ENCODE measurements at places on chromosomes 4 and X.

- peak within 1 kb of the TSS; percentile 92 for H3K27ac ChIP-seq
- DNase-seq = peak; percentile 33
- H3K36me3 ChIP-seq = peaks cover 11% of the 10 kb centered on the region
- no peaks in the 10 kb centered on the region for H3K27me3 ChIP-seq
- peaks cover 22% of the 10 kb centered on the region for H3K4me1 ChIP-seq
Observed at GRCh38 chr4:48906206-48907173, at the start of gene OCIAD2. OCIAD2 (minus strand) TSS chr4:48906774; CDS start chr4:48904549, 2,225 bp downstream.

DNA sequence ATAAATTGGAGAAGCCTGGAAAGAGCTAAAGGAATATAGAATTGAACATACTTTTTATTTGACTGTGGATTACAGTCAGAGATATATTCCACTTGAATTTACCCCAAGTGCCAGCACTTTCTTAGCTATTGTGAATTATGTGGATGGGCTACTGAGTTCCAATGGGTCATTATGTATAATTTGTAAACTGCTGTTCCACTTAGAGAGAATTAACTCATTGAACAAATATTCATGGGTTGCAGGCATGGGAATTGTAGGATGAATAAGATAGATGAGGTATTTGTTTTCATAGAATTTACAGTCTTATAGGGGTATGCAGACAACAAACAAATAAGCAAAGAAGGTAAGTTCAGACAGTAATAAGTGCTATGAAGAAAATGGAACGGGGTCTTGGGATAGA, 195.7 kb downstream of the SHROOM3 start:
- H3K4me3 ChIP-seq = no peak overlapping the region
- peaks cover 28% of the 10 kb centered on the region for H3K36me3 ChIP-seq
- H3K4me1 ChIP-seq = peaks cover 12% of the 10 kb centered on the region
- no peak for DNase-seq
- peak overlapping the region; percentile 52 for H3K27ac ChIP-seq
- no peaks in the 10 kb centered on the region for H3K27me3 ChIP-seq

DNA sequence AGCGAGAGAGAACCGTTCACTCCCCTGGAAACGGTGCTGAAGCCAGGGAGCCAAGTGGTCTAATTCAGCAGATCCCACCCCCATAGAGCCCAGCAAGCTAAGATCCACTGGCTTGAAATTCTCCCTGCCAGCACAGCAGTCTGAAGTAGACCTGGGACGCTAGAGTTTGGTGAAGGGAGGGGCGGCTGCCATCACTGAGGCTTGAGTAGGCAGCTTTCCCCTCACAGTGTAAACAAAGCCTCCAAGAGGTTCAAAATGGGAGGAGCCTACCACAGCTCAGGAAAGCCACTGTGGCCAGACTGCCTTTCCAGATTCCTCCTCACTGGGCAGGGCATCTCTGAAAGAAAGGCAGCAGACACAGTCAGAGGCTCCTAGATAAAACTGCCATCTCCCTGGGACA, 37.8 kb upstream of the CDS1 start:
- no peak overlapping the region for H3K27ac ChIP-seq
- no peaks in the 10 kb centered on the region for H3K4me1 ChIP-seq
- H3K4me3 ChIP-seq = no peak overlapping the region
- no peaks in the 10 kb centered on the region for H3K27me3 ChIP-seq
- H3K36me3 ChIP-seq = no peaks in the 10 kb centered on the region
- no peak for DNase-seq

DNA sequence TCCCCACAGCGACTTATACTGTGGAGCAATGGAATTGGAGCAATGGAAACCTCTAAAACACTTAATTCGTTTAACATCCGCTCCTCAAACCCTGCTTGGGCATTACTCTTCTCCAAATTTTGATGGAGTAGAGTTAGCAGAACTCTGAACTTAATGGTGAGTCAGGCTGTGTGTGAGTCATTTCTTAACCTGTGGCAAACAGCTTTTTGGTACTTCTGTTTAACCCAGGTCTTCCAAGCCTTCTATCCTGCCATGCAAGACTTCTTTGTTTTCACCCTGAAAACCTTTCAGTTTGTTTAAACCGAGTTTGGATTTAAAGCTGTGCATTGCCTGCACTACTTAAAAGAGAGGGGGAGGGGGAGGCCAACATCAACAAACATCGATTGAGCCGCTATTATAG, 3.6 kb upstream of the AMOT start:
- H3K27ac ChIP-seq = peak overlapping the region; percentile 78
- peaks cover 77% of the 10 kb centered on the region for H3K4me1 ChIP-seq
- H3K27me3 ChIP-seq = no peaks in the 10 kb centered on the region

GRCh38 chrX:3166670-3167455, 125.6 kb downstream of the ARSF start:
- H3K4me1 ChIP-seq = peaks cover 12% of the 10 kb centered on the region
- H3K27me3 ChIP-seq = no peaks in the 10 kb centered on the region
- H3K27ac ChIP-seq = no peak overlapping the region
- peaks cover 2% of the 10 kb centered on the region for H3K36me3 ChIP-seq
- no peak for DNase-seq

DNA sequence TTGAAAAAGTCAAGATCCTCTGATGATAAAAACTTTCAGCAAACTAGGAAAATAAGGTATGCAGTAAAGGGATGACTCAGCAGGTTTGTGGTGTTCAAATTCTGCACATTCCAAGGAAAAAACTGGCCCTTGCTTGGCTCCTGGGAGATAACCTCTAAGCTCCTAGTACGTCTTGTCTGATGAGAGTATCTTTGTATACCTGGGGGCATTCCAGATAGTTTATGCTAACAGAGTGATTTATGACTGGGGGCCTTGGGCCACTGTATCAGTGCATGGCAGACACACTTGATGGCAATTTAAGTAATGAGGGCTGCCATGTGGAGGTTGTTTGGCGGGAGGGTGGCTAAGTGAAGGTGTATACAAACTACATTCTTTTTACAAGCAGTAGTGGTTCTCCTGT, 56.9 kb downstream of the NSG1 start:
- peaks cover 8% of the 10 kb centered on the region for H3K36me3 ChIP-seq
- DNase-seq = no peak
- H3K27me3 ChIP-seq = no peaks in the 10 kb centered on the region
- peaks cover 26% of the 10 kb centered on the region for H3K4me1 ChIP-seq
- no peak overlapping the region for H3K4me3 ChIP-seq

GRCh38 chr4:89491761-89492160, 184.2 kb upstream of the GPRIN3 start:
- no peak overlapping the region for H3K27ac ChIP-seq
- H3K27me3 ChIP-seq = no peaks in the 10 kb centered on the region
- peaks cover 2% of the 10 kb centered on the region for H3K36me3 ChIP-seq
- H3K4me1 ChIP-seq = peaks cover 19% of the 10 kb centered on the region

DNA sequence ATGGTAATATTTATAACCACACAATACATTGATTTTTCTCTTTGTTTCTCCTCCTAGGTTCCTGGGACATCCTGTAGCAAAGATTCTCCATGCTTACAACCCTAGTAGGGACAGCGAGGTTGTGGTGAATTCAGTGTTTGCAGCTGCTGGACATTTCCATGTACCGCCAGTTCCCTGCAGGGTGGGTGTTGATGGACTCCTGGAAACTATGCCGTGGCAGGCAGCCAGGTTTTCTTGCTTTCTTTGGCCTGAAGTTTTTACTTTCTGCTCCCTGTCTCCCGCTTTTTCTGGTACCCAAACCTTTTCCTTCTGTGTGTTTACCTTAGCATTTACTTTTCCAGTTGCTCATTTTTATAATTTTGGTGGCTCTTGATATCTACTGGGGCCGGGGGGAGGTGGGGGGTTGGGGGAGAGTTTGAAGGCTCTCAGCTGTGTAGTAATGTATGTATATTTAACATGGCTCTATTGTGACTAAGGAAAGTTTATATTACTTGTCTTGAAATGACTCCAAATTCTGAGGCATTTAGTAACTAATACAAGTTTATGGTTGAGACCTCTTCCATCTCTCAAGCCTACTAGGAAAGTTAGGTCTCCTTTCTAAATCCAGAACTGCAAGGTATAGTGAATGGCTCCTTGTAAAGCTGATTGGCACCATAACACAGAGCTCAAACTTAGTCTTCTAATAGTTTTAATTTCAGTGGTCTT, 89.7 kb downstream of the TMEM131L start:
- peaks cover 22% of the 10 kb centered on the region for H3K4me1 ChIP-seq
- H3K4me3 ChIP-seq = no peak overlapping the region
- peak overlapping the region; percentile 69 for H3K27ac ChIP-seq
- H3K36me3 ChIP-seq = peaks cover 7% of the 10 kb centered on the region
- peak; percentile 77 for DNase-seq
- H3K27me3 ChIP-seq = no peaks in the 10 kb centered on the region

GRCh38 chr4:81314897-81315470, 100.0 kb upstream of the PRKG2 start:
- peak overlapping the region; percentile 53 for H3K27ac ChIP-seq
- H3K27me3 ChIP-seq = peaks cover 56% of the 10 kb centered on the region
- H3K36me3 ChIP-seq = no peaks in the 10 kb centered on the region
- peaks cover 6% of the 10 kb centered on the region for H3K4me1 ChIP-seq

- no peak overlapping the region for H3K4me3 ChIP-seq
- peaks cover 5% of the 10 kb centered on the region for H3K4me1 ChIP-seq
- H3K36me3 ChIP-seq = no peaks in the 10 kb centered on the region
- H3K27ac ChIP-seq = no peak overlapping the region
- H3K27me3 ChIP-seq = no peaks in the 10 kb centered on the region
Observed at GRCh38 chr4:47478804-47479203, 6.3 kb upstream of the ATP10D start.

- no peaks in the 10 kb centered on the region for H3K36me3 ChIP-seq
- DNase-seq = no peak
- no peaks in the 10 kb centered on the region for H3K4me1 ChIP-seq
- no peak overlapping the region for H3K4me3 ChIP-seq
Observed at GRCh38 chr4:44738615-44739014, 12.3 kb upstream of the GNPDA2 start.

- no peak overlapping the region for H3K27ac ChIP-seq
- peaks cover 15% of the 10 kb centered on the region for H3K36me3 ChIP-seq
- H3K4me1 ChIP-seq = no peaks in the 10 kb centered on the region
- H3K27me3 ChIP-seq = no peaks in the 10 kb centered on the region
Observed at GRCh38 chr4:60463857-60464502, 736.1 kb upstream of the ADGRL3 start.

GRCh38 chr4:111475001-111475400, 670.3 kb upstream of the FAM241A start:
- H3K36me3 ChIP-seq = peaks cover 4% of the 10 kb centered on the region
- H3K27ac ChIP-seq = no peak overlapping the region
- peak; percentile 43 for DNase-seq
- H3K4me3 ChIP-seq = no peak overlapping the region
- peaks cover 10% of the 10 kb centered on the region for H3K4me1 ChIP-seq

DNA sequence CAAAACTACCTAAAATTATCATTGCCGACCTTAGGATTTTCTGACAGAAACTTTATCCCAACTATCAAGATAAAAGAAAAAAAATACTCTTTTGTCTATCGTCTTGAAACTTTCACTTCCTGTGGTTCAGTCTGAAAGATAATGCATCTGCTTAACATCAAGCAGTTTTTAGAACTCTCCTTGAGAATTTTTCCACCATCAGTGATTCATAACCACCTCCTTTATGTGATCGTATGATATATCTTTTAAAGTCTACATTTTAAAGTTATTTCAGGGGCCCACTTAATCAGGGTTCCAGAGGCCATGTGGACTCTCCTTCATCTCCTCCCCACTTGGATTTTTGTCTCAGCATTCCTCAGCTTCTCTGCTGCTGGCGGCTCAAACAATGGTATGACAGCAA, 272.8 kb upstream of the TENM3 start:
- H3K4me1 ChIP-seq = peaks cover 27% of the 10 kb centered on the region
- H3K4me3 ChIP-seq = no peak overlapping the region
- peaks cover 3% of the 10 kb centered on the region for H3K36me3 ChIP-seq
- H3K27ac ChIP-seq = no peak overlapping the region
- no peaks in the 10 kb centered on the region for H3K27me3 ChIP-seq

GRCh38 chrX:155857561-155857960, 23.6 kb upstream of the VAMP7 start:
- no peaks in the 10 kb centered on the region for H3K4me1 ChIP-seq
- H3K27ac ChIP-seq = no peak overlapping the region
- H3K36me3 ChIP-seq = no peaks in the 10 kb centered on the region
- DNase-seq = no peak
- H3K27me3 ChIP-seq = no peaks in the 10 kb centered on the region

GRCh38 chr4:117434424-117434823, 349.0 kb upstream of the TRAM1L1 start:
- H3K4me3 ChIP-seq = no peak overlapping the region
- H3K4me1 ChIP-seq = peaks cover 8% of the 10 kb centered on the region
- H3K27ac ChIP-seq = no peak overlapping the region
- no peaks in the 10 kb centered on the region for H3K36me3 ChIP-seq
- no peak for DNase-seq

GRCh38 chrX:153869473-153870287, 16.3 kb downstream of the L1CAM start:
- H3K4me3 ChIP-seq = no peak overlapping the region
- peaks cover under 1% of the 10 kb centered on the region for H3K36me3 ChIP-seq
- H3K27me3 ChIP-seq = peaks cover 3% of the 10 kb centered on the region
- DNase-seq = no peak
- H3K27ac ChIP-seq = no peak overlapping the region

DNA sequence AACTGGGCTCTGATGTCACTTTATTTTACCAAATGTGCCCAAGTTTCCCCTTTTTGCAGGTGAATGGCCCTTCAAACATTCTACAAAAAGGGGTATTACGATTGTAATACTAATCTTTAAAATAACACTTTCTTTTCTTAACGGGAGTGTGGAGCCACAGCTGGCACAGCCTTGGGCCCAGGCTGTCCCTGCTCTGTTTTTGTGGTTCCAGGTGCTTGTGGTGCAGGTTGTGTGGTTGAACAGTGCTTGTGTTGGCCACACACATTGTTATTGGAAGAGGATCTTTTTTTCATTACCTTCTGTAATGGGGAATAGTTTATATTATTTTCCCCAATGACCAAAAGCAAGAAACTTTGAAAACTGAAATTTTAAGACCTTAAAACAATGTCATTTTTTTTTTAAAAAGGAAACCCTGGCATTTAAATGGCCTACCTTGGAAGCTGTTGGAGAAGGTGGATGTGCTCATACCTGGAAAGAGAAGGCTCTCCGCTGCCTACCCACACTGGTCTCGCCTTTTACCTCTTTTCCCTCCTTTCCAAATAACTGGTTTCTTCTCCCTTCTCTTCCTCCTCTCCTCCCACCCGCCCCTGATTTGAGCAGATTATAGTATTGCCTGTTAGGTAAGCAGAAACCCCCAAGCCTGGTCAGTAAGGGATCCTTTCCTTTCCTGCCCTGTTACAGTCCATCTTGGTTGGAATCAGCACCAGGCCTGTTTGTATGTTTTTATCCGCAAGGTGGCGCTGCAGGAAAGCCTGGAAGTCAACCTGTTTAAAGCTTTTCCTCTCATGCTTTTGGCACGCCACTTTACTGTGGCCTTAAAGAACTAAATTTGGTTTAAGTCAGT, 28.6 kb downstream of the HADH start:
- no peaks in the 10 kb centered on the region for H3K27me3 ChIP-seq
- no peak overlapping the region for H3K4me3 ChIP-seq
- no peak overlapping the region for H3K27ac ChIP-seq
- DNase-seq = peak; percentile 55
- H3K4me1 ChIP-seq = peaks cover 2% of the 10 kb centered on the region

DNA sequence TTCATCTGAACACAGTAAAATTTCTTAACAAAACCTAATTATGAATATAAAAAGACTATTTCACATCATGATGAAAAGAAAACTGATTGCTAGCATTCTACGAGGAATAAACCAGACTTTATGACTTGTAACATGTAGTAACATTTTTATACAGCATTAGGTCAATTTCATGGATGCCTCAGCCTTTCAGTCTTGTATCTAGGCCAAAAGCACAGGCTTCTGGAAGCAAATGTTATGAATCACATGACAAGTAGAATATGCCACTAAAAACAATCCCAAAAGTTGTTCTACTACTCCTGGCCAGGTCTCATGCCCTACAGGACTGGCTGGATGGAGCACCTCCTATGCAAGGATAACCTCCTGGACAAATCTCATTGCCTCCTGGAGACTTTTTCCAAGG, 101.2 kb downstream of the ARHGAP6 start:
- no peaks in the 10 kb centered on the region for H3K27me3 ChIP-seq
- H3K36me3 ChIP-seq = no peaks in the 10 kb centered on the region
- H3K4me1 ChIP-seq = no peaks in the 10 kb centered on the region
- no peak overlapping the region for H3K4me3 ChIP-seq
